NK-92 treated with Interleukin-12 subunit alpha and Interleukin-12 subunit beta, amount 100 ng/mL, for 24 hours (cell line): ENCODE measurements at places on chromosomes 5 and 9.

DNA sequence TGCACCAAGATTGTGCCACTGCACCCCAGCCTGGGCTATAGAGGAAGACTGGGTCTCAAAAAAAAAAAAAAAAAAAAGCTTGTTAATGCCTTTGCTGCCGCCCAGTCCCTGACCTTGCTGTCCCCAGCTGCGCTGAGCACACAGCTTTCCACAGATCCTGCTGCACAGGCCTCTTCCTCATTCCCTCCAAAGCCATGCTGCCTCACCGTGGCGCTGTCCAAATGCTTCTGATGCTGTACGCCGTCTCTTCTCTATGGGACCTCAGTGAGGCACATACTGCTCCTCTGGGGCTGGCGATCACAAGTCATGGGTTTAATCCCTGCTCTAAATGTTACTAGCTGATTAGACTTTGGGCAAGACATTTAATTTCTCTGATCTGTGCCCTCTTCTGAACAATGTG lies 234.1 kb downstream of the FBXL7 start:
- no peak for DNase-seq

- DNase-seq: no peak
Measured at GRCh38 chr5:93153461-93153860, 427.6 kb downstream of the NR2F1-AS1 start.

GRCh38 chr5:78753093-78753531 lies 104.5 kb upstream of the LHFPL2 start:
- DNase-seq: no peak

DNA sequence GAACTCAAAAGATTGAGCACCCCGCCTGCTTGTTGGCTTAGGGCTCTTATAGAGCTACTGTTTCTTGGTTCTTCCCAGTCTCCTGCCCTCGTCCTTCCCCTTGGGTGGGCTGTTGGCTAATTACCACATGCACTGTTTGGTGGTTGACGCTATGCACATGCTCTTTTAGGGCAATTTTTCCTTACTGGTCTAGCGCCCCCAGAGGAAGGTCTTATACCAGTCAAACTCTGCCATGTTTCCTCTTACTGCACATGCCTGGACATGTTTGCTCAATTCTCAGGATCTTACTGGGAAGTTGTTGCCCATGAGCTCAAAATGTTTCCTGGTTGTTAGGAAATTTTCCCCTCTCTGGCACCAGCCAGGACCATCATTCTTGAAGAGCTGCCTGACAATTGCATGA lies 101.9 kb downstream of the SLC28A3 start:
- DNase-seq: no peak

GRCh38 chr5:109252731-109253130 lies 157.0 kb downstream of the PJA2 start:
- no peak for DNase-seq

DNA sequence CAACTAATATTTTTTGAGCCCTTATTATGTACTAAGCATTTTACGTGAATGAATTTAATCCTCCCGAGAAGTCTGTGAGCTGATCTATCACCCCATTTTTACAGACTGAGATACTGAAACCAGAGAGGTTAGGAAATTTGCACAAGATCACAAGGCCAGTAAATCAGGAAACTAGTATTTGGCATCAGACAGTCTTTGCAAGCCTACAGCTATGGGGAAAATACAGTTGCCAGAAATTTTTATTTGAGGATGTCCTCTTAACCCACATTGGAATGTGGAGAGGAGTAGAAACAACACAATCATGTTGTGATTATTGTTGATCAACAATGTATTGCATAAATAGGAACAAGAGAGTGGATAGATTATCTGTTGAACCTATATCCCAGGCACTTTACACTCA lies 2.3 kb upstream of the SLC46A2 start:
- no peak for DNase-seq

DNA sequence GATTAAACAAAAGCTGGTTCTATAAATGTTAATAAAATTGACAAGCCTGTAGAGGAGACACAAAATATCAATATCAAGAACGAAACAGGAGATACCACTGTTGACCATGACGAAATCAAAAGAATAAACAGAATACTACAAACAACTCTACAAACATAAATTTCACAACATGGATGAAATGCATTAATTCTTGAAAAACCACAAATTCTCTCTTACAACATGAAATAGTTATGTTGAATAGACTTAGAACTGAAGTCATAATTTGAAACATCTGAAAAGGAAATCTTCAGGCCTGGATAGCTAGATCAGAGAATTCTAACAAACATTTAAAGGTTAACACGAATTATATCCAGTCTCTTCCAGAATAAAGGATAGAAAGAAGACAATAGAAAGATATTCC lies 6.9 kb upstream of the SPATA31C1 start:
- no peak for DNase-seq

DNA sequence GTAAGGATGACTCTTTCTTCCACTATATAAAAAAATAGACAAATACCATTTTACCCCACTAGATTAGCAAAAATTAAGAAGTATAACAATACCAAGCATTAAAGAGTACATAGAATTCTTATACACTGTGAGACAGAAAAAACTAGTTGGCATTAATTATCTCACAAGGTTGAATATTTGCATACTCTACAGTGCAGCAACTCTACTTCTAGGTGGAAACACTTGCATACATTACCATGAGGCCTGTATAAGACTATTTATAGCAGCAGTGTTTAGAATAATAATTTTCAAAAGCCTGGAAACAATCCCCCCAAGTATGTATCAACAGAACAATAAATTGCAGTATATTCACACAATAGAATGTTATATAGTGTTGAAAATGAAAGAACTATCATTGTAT lies 19.0 kb upstream of the PURA start:
- DNase-seq: no peak

GRCh38 chr5:159971931-159972461 lies 36.9 kb upstream of the TTC1 start:
- DNase-seq: no peak

DNA sequence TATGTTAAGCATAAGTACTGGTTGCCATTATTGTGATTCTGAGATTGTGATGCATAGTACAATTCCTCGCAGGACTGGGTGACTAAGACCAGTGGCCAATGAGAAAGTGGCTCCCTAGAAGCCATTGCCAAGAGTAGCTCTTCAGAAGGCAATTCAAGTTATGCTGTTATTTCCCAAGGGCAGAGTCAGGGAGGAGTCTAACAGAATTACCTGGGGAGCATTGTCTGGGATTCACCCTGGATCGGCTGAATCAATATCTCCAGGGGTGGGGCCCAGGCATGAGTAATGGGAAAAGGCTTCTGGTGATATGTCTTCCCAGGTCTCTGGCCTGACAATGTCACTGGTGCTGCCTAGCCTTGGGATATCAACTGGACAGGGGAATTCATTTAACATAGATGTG lies 10.9 kb upstream of the ARHGEF28 start:
- no peak for DNase-seq

GRCh38 chr9:12817702-12818101 lies 42.9 kb downstream of the LURAP1L start:
- no peak for DNase-seq

DNA sequence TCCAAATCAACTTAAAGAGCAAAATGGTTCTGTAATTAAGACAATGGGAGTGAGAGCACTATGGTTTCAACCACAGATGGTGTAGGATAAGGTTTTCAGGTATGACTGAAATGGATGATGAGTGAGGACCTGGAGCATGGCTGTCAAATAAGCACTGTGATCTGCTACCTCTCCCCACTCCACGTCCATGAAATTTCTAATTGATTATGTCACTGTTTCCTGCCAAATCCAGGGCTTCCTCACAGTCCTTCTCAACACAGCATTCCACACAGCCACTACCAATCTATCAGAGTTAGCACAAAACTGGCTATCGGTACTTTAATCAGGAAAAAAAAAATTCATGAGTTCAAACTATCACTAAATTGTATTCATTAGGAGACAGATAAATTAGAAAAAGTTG lies 420.4 kb upstream of the WWC1 start:
- no peak for DNase-seq

DNA sequence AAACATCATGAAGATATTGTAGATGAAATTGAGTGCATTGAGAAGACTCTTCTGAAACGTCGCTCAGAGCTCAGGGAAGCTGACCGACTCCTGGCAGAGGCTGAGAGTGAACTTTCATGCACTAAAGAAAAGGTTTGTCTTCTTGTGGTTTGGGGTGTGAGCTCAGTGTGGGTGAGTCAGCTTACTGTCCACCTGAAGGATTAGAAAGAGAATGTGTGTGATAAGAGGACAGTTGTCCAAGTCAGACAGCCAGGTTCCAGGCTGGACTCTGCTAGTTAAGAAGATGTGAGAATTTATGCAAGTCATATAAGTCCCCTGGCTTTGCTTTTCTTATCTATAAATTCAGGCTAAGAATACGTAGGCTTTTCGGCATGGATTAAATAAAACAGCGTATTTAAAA lies 46.9 kb downstream of the RAB14 start:
- DNase-seq: no peak

- DNase-seq: peak; percentile 75
Measured at GRCh38 chr9:6757132-6757455, 679 bp upstream of the KDM4C start.

DNA sequence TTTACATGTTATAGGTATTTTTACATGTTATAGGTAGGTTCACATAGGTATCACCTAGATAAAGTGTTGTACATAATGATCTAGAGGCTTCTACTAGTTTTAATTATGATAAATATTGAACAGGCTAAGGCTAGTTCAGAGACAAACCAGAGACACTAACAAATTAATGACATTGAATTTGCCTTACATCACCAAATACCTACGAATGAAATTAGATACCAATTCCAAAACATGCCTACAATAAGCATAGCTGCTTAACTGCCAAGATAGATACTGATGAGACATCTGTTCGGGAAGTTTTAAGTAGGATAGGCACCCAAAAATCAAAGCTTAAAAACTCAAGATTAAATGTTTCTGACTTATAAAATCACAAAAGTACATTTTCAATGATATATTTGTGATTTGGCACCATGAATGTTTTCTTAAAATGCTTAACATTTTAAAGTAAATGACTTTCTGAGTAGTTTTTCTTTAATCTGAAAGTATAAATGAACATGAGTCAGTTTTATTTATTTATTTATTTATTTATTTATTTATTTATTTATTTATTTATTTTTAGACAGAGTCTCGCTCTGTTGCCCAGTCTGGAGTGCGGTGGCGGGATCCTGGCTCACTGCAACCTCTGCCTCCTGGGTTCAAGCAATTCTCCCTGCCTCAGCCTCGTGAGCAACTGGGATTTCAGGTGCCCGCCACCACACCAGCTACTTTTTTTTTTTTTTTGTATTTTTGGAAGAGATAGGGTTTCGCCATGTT lies 703.1 kb upstream of the ARRDC3 start:
- no peak for DNase-seq

- DNase-seq: no peak
Measured at GRCh38 chr5:82151204-82151603, 127.0 kb downstream of the RPS23 start.
